ENCODE measurements at places on chromosomes 6 and 20. TPM values are rescaled to one million over a fixed set of nuclear protein-coding genes. Genes with fewer than 3 reads are reported as not detected.
A peak's percentile ranks its signal among the peaks of the same experiment; 100 is the strongest.

Gene SRF
- total RNA-seq, result 40.8 TPM

Gene SASH1
- total RNA-seq, result 0.44 TPM

Gene VSTM2L
- not detected for total RNA-seq

Gene IL17F
- 113 TPM for total RNA-seq

GRCh38 chr6:3891883-3892282, 42.7 kb downstream of the FAM50B start:
- no peak for DNase-seq

DNA sequence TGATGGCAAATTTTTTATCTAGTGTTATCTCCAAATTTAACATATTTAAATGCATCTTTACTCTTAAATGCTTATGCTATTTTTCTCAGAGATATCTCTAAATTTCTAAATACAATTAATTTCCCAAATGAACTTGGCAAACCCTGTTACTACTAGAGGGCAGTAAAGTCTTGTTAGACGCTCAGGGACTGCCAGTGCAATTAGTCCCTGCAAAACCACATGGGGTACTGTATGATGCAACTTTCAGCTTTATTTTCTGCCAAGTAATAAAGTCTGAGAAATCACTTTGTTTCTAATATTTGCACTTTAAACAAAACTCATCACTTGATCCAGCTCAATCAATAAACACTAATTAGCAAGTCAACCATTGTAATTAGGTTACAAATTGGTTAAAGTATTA, 76.0 kb upstream of the ADGRB3 start:
- DNase-seq, result no peak

DNA sequence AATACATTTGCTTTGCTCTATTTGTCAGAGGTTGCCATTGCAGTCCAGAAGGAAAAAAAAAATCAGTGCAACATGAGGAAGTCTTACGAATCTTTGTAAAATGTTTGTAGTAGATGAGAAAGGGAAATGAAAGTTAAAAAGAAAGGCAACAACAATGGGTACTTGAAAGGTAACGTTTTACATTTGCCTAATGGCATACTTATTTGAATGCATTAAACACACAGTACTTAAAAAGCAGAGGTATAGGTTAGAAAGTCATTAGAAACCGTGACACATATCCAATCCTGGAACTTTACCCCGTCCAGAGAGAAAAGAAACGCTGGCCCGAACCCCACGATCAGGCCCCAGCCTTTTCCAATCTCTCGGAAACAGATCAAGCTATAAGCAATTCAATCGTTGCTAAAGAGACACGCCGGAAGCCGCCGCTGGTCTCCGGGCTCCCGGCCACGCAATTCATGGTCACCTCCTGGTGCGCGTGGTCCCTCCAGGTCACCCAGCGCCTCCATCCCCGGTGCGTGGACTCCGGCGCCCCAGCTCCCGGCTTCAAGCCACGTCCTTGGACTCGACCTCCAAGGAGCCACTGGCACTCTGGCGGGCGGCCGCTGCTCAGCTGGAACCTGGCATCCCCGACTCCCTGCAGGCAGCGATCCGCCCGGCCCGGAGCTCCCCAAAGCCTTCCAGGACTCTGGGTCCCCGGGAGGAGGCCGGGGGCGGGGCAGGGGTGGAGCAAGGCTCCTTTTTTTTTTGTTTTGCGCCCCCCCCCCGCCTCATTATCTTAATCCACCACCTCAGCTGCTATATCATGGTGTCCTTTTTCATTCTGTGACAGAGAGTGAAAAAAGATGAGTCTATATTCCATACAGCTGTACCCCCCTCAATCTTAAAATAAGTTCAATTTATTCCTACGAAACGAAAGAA, at the start of gene SLC18B1:
SLC18B1 (minus strand) TSS at position 687 of the 918 bp plus-strand sequence; CDS start at position 506, 181 bp downstream.
- DNase-seq, result peak; percentile 59

DNA sequence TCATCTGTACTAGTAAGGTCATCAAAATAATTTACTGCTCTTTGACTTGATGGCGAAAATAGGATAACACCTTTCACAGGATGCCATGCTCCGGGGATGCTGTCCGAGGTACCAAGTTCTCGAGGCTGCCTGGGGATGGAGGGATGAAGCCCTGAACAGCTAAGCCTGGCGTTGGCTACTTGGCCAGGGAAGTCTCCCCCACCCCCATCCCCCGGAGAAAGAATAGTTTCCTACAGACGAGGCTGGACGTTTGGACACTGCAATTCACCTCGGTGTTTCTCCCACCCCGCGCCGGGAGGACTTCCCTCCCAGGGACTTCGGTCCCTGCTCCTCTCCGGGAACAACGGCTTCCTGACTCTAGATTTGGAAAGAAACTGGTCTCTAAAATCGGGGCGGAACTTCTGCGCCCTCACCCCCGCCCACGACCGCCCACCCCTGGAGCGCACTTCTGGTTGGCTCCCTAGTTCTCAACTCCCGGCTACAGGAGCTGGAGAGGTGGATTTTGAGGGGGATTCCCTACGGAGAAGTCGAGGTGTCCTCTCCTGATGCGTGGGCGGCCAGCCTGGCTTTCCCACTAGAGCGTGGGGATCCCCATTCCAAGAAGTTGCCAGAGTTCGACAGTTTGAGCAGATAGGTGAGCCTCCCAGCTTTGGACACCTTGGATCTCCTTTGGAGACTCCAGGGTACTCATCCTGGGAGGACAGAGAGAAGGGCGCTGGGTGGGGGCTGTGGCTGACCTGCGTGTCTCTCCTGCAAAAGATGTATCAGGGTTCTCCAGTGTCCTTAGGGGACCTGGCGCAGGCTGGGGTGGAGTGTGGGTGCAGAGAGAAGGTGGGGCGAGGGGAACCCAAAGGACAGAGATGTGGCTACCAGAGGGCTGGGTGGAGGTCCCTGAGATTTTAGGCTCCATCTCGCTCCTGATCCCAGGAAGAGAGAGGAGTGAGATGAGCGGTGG, 1.1 kb downstream of the PCSK2 start:
- no peak for DNase-seq

- no peak for DNase-seq
Measured at GRCh38 chr6:161833099-161833860, 559.4 kb upstream of the AGPAT4 start.

- DNase-seq, result no peak
Measured at GRCh38 chr20:22410556-22411130, 173.7 kb downstream of the FOXA2 start.

All from activated CD4-positive, alpha-beta memory T cell treated with anti-CD3 and anti-CD28 coated beads for 36 hours (primary cell).